ENCODE measurements at places on chromosomes 13 and 19.

GRCh38 chr19:35554076-35554475, 8.7 kb downstream of the TMEM147 start:
- DNase-seq: no peak

- DNase-seq: no peak
These were observed 20.2 kb downstream of the SHC2 start for GRCh38 chr19:440391-441212.

DNA sequence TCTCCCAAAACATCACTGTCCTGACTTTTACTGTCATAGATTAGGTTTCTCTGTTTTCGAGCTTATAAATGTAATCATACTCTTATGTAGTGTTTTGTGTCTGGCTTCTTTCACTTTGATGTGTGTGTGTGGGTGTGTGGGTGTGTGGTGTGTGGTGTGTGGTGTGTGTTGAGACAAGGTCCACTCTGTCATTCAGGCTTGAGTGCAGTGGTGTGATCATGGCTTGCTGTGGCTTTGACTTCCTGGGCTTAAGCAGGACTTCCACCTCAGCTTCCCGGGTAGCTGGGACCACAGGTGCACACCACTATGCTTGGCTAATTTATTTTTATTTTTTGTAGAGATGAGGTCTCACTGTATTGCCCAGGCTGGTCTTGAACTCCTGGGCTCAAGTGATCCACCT, 59.6 kb downstream of the PDS5B start:
- DNase-seq: no peak

DNA sequence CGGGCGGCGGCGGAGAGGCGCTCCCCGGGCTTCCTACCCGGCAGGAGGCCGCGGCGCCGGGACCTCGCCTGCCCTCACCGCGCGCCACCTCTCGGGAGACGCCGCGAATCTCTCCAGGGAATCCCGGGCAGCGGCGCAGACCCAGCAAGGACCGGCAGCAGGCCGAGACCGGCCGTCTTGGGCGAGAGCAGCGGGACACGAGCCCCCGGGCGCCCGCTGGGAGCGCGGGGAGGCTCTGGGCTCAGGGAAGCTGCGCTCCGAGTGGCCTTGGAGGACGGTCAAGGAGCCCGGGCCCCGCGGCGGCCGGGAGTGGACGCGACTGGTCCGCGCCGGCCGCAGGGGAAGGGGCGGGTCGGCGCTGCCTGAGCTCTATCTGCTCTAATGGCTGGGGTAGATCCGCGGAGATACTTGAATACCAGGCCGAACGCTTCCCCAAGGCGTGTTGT, 14.7 kb downstream of the CDX2 start:
- no peak for DNase-seq

GRCh38 chr13:99215184-99215830, 14.7 kb downstream of the UBAC2 start:
- DNase-seq: peak; percentile 47

- no peak for DNase-seq
These were observed 21.3 kb downstream of the MBD3L2B start for GRCh38 chr19:6999933-7000332.

DNA sequence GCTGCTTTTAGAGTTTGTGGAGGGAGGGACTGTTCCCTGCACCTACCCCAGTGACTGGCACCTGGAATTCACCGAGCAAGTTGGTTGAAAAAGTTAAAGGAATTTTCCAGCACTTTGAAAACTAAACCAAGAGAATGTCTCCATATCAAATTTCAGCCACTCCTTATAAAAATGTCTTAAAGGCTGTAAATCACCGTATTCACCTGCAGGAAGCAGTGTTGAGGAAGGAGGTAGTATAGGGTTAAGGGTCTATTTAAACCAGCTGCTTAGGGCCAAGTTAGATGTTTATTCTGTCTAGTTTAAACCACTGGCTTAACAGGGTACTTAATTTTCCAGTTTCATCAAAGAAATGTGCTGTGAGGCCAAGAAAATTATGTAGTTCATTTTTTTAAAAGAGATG, 3.8 kb upstream of the RAB20 start:
- no peak for DNase-seq

DNA sequence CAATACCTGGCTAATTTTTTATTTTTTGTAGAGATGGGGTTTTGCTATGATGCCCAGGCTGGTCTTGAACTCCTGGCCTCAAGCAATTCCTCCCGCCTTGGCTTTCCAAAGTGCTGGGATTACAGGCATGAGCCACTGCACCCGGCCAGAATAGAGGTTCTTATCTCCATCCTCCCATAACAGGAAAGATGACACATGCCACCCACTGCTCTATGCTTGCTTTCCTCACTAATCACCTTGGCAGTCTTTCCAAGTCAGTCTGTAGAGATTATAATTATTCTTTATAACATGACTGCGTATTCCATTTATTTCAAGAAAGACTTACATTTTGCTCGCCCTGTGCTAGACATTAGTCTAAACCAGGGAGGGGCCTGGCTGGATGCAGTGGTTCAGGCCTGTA, 6.7 kb downstream of the VAV1 start:
- DNase-seq: no peak

DNA sequence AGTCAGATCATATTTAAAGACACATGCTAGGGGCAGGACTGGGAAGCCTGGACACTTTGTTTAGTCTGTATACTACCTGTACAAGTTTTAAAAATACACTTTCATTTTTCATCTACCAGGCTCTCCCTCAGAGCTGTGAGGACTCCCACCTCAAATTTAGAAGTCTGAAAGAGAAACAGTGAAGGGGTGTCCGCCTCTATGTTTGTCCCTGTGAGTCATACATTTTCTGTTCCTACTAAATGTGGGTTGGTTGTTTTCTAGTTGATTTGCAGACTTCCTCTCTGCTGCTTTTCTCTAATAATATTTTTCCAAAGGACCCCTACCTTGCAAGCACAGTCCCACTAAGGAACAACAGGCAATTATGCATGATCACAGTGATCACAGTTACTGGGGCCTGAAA, 110.5 kb downstream of the ENOX1 start:
- DNase-seq: no peak

- DNase-seq: no peak
These were observed 56.8 kb downstream of the LRCH1 start for GRCh38 chr13:46609726-46610125.

- DNase-seq: peak; percentile 55
These were observed 42.6 kb upstream of the ADGRL1 start for GRCh38 chr19:14248578-14249011.

GRCh38 chr13:47334173-47334572, 437.3 kb upstream of the HTR2A start:
- DNase-seq: no peak

- no peak for DNase-seq
These were observed 50.7 kb downstream of the ZNF723 start for GRCh38 chr19:22882797-22883196.

DNA sequence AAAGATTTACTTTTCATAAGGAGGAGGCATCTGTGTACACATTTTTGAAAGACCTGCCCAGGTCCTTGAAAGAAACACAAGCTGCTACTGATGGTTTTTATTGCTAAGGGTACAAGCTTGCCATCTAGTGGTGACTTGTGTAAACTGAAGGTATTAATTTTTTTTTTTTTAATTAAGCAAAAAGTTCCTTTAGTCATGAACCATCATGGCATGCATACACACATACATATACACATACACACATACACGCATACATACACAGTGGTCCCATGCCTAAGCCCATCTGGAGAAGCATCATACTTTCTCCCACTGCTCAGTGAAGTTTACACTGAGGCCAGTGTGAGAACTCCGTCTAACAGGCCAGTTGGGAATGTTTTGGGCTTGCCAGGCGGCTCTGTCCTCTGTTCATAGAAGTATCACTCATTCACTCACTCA, 312.5 kb downstream of the DCLK1 start:
- DNase-seq: no peak

GRCh38 chr19:38208571-38208970, 15.5 kb downstream of the DPF1 start:
- no peak for DNase-seq

DNA sequence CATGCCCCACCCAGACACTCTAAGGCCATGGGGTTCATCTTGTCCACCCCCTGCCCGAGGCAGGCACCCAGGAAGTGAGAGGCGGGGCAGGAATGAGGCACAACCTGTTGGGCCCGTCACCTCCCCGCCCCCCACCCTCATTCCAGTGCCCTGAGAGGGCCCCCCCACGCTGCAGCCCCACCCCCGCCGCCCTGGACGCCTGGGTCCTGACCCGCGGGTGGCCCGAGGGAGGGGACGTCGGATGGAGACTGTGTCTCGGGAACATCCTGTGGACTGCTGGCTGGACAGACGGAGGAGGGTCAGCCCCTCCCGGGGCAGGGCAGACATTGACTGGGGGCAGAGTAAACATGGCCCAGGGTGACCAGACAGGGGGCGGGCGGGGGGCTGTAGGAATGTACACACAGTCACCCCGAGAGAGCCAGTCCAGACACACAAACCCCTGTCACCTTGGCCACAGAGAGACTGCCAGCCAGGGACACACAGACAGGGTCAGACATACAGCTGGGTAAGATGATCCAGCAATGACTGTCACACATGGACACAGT, 7.4 kb upstream of the JUNB start:
- no peak for DNase-seq

DNA sequence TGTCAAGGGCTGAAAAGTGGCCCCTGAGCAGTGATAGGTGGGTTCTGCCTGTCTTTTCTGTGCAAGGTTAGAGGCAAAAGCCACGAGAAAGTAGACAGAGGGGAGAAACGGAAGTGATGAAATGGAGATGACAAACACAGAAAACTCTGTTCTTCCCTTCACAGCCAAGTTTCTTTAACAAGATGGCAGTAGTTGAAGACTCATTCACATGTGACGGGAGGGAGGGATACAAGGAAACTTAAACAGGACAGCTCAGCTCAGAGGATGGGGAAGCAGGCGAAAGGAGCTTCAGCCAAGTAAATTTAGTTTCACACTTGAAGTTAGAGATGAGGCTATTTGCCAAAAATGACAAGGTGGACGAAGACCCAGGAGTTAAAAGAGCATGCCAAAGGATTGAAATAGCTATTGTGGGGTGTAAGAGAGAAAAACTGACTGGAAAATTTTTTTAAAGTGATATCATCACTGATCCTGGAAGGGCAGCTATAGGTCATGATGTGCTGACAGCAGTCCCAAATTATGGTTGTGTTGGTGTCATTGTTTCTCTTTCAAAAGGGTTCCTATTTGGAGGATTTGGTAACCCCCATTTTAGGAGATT, 347.9 kb downstream of the EFNB2 start:
- DNase-seq: no peak

- peak; percentile 25 for DNase-seq
These were observed 1.8 kb downstream of the ETHE1 start for GRCh38 chr19:43524922-43525835.

DNA sequence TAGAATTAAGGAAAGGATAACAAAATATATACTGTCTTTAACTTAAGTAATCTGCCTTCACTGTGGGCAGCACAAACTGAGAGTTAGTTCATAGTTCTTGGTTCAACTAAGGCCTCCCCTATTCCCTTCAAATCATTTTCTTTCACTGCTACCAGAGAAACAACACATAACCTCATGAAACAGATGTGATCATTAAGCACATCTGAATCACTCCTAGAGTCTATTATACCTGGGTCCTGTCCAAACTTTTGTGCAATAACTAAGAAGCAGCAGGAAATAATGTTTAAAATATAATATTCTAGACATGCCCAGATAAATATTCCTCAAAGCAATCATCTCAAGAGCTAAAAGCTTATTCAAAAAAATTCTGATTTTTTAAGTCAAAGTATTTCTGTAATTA, 62.9 kb downstream of the ZC3H13 start:
- no peak for DNase-seq

DNA sequence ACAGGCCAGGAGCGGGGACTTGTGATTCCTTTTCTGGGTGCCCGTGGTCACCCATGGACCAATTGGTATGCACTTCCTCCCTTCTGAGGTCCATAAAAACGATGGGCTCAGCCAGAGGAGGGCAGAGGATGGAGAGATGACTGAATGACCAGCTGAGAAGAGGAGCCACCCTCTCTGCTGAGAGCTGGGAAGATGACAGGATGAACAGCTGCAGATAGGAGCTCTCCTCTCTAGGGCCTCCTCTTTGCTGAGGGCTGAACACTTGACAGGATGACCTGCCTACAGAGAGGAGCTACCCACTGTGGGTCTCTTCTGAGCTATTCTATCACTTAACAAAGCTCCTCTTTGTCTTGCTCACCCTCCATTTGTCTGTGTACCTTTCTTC, 4.1 kb downstream of the IGFL4 start:
- DNase-seq: no peak

- no peak for DNase-seq
These were observed 24.1 kb upstream of the WTIP start for GRCh38 chr19:34457446-34457845.

GRCh38 chr13:50678464-50679162, 164.9 kb downstream of the DLEU7 start:
- DNase-seq: no peak

GRCh38 chr13:49220036-49220855, at the start of gene MLNR:
TSS of gene MLNR (plus strand) at chr13:49220338. CDS start at chr13:49220338, 0 bp downstream.
- peak; percentile 61 for DNase-seq

DNA sequence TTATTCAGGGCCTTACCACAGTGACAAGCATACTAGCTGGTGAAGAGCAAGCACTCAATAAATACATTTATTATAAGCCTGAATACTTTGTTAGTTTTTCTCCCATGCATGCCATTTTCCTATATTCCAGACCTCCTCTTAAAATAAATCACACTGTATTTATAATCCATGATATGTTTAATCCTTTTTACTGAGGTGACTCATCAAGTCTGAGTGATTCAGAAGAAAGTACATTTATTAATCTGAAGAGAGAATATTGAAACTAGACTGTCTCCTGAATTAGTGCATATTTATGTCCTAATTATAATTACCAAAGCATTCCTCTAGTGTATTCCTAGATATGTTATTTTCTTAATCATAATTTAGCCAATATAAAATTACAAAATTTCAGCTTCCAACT, 323.3 kb downstream of the NALCN start:
- no peak for DNase-seq

- DNase-seq: no peak
These were observed 884.2 kb downstream of the PCDH9 start for GRCh38 chr13:66345971-66346370.

GRCh38 chr13:60095300-60095699, 68.4 kb downstream of the DIAPH3 start:
- no peak for DNase-seq

DNA sequence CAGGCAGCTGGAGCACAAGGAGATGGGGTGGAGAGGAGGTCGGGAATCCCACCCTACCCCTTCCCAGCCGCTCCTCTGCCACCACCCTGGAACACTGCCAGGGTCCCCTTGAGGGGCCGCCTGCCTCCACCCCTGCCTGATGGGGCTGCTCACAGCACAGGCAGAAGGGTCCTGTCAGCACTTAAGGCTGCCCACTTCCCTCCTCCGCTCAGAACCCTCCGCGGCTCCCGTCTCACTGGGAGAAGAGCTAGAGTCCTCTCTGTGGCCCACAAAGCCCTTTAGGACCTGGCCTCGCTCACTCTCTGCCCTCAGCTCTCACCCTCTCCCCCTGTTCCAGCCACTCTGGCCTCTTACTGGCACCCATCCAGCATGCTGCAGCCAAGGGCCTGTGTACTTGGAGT, 3.4 kb upstream of the POLD1 start:
- no peak for DNase-seq

DNA sequence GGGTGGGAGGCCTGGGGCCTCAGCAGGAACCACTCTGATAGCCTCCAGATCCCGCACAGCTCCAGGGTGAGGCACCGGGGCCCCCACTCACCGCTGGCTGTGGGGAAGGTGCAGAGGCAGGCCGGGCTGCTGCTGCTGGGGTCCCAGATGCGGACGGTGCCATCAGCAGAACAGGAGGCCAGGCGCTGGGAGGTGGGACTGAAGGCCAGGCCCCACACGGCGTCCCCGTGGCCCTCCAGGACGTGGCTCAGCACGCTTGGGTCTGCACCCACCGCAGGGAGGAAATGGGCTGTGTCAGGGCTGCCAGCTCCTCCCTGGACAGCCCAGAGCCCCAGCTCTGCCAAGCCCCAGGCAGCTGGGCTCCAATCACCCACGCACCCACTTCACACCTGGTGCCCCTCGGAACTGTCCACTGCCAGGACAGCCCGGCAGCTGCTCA, 6.1 kb upstream of the PRKD2 start:
- no peak for DNase-seq
